ENCODE measurements at places on chromosomes 12 and 14.

GRCh38 chr12:25686351-25686750, 133.3 kb upstream of the LMNTD1 start:
- no peak for DNase-seq

DNA sequence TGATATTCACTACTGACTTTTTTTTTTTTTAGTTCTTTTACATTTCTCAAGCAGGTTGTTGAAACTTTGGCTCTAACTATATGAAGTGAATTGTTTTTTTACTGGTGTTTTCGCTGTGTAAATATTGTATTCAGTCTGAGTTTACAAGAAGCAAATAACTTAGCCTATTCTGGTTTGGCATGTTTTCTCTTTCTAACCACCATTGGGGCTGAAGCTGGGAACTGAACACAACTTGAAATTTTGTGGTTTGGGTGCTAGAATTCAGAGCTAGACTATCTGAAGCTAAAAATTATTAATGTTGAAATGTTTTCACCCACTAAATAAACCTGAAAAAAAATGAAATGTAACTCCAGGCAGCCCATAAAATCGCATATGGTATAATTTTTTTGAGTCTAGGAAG, 37.2 kb downstream of the RAD51B start:
- no peak for DNase-seq

GRCh38 chr12:102564026-102564425, 83.7 kb upstream of the IGF1 start:
- no peak for DNase-seq

GRCh38 chr12:109680264-109681005, 33.2 kb upstream of the FAM222A start:
- DNase-seq: no peak

DNA sequence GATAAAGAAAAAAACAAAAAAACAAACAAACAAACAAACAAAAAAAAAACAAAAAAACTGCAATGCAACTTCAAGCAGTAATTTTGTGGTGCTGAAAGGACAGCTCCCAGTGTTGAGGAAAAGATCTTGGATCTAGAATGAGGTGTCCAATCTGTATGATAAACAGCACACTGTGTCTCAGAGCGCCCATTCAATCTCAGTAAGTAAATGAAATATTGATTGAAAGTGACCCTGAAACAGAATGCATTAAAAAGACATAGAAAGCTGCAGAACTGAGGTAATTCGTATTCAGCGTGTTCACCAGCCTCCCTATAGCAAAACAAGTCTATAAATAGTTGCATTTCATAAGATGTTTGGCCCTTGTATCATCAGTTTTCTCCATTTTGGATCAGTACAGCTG, 153.0 kb downstream of the NOVA1 start:
- no peak for DNase-seq

DNA sequence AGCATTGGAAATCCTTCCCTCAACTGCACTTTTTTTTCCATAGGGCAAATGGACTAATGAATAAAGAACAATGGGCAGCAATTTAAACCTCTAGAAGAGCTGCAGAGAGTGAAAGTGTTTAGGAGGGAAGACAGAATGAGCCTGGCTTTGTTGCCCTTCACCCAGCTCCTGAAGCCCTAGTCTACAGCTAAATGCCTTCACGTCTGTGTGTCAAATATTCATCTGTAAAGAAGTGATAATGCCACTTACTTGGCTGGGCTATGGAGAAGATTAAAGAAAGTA, 45.6 kb downstream of the FLRT2 start:
- no peak for DNase-seq

DNA sequence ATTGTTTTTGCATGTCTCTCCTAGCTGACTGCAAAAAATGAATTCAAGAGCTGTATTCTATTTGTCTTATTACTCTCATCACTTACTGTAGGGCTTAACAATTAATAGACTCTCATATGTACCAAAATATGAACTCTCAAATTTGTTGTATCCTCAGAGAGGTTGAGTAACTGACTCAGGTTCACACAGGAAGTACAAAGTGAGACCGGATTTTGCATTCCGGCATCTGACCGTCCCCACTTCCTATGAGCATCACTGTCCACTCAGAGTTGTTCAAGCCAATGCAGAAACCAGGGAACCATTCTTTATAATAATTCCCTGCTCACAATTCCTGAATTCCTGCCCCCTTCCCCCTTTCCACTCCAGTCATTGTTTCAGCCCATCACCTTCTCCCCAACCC, 113.3 kb upstream of the AMIGO2 start:
- no peak for DNase-seq

DNA sequence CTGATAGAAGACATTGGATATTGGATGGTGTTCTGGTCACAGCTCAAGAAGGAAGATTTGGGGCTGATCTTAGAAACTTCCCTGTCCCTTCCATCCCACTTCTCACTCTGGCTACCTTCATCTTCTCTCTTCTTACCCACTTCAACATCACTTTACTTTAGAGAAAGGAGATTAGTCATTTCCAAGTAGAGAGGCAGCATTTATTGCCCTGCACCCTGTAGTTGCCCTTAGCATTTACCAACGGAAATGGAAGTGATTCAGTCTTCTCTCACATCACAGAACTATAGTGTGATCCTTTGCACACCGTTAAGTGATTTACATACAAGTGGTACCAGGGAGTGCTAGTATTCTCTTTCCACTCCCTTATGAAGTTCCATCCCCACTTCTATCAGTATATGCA, 52.4 kb downstream of the PHLDA1 start:
- peak; percentile 61 for DNase-seq

DNA sequence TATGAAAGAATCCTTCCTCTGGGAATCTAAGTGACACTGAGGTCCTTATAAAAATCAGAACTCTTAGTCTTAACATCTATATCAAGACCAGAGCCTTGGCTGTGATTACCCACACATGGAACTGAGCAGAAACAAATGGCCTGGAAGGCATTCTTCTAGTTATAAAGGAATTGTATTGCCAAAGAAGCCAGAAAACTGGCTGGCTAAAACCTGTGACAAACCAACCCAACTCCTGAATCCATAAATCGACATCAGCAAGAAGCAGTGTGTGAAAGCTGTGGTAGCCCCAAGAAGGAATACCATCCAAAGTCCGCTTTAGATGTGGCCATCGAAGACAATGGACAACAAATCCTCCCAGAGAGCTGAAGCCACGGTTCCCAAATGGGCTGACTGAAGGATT, 97.9 kb upstream of the CCDC91 start:
- no peak for DNase-seq

DNA sequence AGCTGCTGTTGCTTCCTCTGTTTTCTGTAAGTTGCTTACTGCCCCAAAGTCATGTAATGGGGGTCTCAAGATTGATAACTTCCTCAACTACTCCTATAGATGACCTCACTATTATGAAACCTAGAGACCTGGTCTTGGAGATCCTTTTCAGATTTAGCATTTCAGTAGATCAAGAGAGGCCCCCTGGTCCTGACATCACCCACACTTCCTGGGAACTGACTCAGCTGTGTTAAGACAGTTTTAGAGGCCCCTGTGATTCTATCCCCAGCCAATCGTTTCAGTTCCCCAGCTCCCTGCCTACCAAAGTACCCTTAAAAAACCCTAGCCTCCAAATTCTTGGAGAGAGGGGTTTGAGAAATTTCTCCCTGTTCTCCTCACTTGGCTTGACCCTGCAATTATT, 9.2 kb upstream of the ARG2 start:
- DNase-seq: no peak

GRCh38 chr14:77409131-77409533, 14.2 kb downstream of the NOXRED1 start:
- no peak for DNase-seq

- no peak for DNase-seq
These were observed 21.1 kb downstream of the IFNG start for GRCh38 chr12:68138480-68138879.

GRCh38 chr12:109617491-109617890, 43.9 kb downstream of the MVK start:
- DNase-seq: no peak

GRCh38 chr12:42568952-42569915, 20.3 kb downstream of the PRICKLE1 start:
- peak; percentile 11 for DNase-seq

- no peak for DNase-seq
These were observed 33.0 kb upstream of the PRMT8 start for GRCh38 chr12:3458041-3458440.

- no peak for DNase-seq
These were observed 634 bp upstream of the TMEM63C start for GRCh38 chr14:77180726-77181602.

DNA sequence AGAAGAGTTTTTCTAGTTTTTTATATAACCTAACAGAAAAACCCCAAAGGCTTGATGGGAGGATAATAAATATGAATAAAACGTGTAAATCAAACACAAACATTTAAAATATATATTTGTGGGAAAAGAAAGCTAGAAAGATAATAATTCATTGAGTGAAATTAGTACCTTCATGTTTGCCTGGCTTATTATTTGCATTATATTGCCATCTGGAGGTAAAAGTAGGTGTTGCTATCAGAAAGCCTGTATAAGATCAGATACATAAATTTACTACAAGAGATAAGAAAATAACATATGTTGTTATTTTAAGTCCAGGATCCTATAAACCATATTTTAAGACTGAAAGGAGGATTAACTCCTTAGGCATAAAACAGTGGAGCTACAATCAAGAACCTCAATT, 77.7 kb downstream of the NTS start:
- DNase-seq: no peak

DNA sequence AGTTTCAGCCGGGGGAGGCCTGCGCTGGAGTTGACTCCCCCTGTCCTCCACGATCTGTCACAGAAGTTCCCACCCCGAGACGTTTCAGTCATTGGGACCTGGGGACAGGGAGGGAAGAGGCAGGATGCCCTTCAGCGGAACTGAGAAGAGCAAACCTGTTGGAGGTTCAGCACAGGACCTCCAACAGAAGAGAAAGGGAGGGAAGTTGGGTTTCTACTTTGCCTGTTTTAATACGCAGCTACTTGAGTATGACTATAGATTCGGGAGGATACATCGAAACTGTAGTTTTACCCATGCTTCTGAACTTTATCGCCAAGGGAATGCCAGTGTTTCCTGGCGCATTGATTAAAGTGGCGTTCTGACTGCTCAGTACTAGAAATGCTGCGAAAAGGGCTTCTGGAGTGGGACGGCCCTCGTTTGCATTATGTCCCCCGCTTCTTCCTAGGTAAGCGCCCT, 2.3 kb upstream of the DUSP6 start:
- DNase-seq: no peak

- DNase-seq: no peak
These were observed 14.7 kb downstream of the SUSD6 start for GRCh38 chr14:69626132-69626500.

GRCh38 chr14:99874306-99874705, 81.1 kb downstream of the EML1 start:
- DNase-seq: no peak

DNA sequence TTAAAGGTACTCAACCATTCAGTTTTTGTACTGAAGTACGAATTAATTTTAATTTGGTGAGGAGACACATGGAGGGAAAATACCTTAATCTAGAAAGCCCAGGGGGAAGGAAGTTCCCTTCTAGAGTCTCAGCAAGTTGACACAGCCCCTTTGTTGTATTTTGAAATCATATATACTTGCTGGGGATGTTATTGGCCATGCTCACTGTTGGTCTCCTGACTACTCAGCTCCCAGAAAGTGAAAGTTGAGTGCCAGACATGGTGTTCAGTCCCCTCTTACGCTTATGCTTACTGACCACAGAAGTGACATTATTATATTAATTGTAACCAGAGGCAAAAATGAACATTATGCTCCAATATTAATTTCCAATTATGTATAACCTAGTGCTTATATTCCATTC, 28.1 kb downstream of the ARF6 start:
- no peak for DNase-seq

- DNase-seq: no peak
These were observed 29.6 kb upstream of the NAP1L1 start for GRCh38 chr12:76113800-76114757.

DNA sequence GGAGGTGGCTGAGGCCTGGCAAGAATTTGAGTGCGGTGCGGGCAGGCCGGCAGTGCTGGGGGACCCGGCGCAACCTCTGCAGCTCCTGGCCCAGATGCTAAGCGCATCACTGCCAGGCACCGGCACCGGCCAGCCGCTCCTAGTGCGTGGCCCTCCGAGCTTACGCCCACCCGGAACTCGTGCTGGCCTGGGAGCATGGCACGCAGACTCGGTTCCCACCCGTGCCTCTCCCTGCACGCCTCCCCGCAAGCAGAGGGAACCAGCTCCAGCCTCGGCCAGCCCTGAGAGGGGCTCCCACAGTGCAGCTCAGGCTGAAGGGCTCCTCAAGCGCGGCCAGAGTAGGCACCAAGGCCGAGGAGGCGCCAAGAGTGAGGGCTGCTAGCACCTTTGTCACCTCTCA, 63.7 kb downstream of the CCDC60 start:
- no peak for DNase-seq

- DNase-seq: peak; percentile 6
These were observed 243.3 kb upstream of the KRR1 start for GRCh38 chr12:75754698-75755097.

GRCh38 chr12:12333407-12334366, 16.4 kb downstream of the MANSC1 start:
- no peak for DNase-seq

DNA sequence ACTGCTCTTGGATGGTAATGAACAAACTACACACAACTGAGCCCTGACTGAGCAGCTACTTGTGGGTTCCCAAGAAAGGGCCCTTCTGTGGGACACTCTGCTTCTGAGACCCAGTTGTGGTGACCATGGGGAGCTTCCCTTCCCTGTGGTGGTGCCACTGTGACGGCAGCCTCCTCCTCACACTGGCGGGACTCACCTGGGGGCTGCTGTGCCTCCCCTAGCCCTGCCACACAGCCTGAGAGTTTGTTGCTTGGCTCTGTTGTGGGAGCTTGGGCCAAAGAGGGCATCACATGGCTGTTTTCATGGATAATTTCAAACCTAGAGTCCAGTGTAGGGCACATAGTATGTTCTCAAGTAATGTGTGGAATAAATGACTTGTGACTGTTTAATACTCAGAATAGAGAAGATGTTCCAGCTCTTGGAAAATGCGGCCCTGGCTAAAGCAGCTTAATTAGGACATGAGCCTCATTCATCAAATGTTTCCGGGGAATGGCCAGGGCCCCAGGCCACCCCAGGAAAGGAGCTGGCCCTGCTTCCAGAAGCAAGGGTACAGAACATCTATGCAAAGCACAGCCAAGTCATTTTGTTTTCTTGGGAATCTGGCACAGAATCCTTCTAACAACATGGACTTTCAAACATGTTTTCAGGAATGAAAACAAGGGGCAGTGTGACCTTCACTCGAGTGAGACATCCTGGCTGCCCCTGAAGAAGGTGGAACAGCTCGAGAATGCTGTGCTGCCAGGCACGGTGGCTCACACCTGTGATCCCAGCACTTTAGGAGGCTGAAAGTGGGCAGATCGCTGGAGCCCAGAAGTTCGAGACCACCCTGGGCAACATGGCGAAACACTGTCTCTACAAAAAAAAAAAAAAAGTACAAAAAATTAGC, 21.2 kb downstream of the ZFYVE21 start:
- no peak for DNase-seq
